Urinary bladder (tissue), 4 donors: ENCODE measurements at places on chromosomes 12 and 14. TPM values are rescaled to one million over a fixed set of nuclear protein-coding genes. Genes with fewer than 3 reads are reported as not detected.
A peak's percentile ranks its signal among the peaks of the same experiment; 100 is the strongest.

Gene ADAMTS20
- total RNA-seq: 1.0 TPM

Gene MAP1LC3B2
- total RNA-seq: not detected

DNA sequence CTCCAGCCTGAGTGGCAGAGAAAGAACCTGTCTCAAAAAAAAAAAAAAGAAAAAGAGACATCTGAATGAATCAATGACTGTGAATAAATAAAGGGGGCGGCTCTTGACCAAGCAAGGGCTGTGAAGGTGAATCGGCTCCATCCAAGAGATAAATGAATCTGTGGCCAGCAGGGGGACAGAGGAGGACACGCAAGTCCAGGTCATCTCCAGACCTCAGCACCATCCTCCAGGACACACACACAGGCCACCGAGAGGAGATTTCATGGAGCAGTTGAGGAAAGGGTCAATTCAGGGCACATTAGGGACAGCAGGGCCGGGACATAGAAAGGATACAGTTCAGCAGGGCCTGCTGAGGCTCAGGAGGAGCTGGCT is 21.6 kb downstream of the TRPV4 start:
- DNase-seq: no peak

DNA sequence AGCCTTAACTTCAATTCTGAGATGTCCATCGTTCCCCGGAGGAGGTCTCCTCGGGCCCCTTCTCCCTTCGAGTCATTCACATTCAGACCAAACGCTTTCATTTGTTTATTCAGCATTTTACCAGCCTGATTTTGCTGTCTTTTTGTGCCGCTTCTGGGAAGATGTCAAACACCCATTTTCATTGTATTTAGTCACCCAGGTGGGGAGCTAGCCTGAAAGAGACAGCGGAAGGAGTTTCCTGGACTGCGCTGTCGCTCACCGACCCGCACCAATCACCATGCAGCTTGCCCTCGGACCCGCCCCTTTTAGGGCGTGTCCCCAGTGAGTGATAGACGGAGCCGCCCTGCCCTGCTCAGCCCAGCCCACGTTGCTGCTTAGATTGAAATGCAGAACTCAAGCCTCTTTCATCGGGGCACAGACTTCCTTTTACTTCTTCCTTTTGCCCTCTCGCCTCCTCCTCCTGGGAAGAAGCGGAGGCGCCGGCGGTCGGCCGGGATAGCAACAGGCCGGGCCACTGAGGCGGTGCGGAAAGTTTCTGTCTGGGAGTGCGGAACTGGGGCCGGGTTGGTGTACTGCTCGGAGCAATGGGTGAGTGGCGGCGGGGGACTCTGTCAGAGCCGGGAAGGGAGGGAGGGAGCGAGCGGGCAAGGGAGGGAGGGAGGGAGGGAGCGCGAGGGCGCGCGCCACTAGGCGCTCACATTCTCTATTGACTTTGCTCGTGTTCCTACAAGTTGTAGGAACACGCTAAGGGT is at the start of gene PAX9:
Gene PAX9, plus strand, starts transcription at position 355 of the 752 bp plus-strand sequence. Its CDS starts 230 bp downstream, at position 585.
- peak; percentile 80 for DNase-seq

DNA sequence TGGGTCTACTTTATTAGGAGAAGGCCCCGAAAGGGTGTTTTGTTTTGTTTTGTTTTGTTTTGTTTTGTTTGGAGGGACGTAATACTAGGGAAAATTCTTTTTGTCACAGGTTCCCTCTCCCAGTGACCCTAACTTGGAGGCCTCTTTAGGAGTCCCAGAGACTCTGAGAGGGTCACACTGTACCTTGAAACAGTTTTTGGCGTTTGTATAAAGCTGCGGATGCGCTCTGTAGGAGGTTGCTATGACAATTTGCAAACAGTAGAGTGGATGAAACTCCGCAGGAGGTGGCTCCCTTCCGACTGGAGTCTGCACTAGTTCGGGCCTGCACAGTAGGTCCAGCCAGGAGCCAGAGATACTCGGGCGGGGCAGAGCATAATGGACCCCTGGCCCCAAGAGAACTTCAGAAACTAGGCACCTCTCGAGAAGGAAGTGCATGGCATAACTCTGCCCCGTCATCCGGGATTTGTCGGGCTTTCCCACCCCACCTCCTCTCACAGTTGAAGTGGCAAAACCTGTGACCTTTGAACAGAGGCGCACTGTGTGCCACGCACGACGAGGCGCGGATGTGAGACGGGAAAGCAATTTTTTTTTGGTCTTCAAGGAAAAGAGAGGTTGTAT is 1.3 kb upstream of the DYRK2 start:
- no peak for DNase-seq

GRCh38 chr12:131919366-131920156 is 9.5 kb upstream of the PUS1 start:
- no peak for DNase-seq

DNA sequence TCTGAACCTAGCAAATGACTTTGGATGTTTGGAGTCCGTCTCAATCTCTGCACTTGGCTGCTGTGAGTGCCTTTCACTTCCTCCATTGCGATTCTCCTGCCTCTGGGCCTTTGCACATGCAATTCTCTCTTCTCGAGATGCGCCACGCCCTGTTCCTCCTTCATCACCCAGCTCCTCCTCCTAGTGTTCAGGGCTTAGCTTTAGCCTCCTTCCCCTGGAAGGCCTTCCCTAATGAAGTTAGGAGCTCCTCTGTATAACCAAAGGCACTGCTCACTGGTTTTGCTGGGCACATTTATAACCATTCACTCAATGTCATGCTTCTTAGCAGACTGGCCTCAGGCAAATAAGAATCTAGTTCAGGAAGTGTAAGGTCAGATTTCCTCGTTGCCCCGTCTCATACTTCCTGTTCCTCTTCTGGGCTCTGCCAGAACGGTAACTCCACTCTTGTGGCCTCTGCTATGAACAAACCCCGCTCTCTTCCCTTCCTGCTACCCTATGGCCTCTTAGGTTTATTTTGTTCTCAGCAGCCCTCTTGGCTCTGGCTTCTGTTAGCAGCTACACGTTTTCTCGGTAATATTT is 171.4 kb downstream of the CRADD start:
- DNase-seq: no peak

- no peak for DNase-seq
Observed at GRCh38 chr12:93103154-93103553, 174.1 kb upstream of the EEA1 start.

- no peak for DNase-seq
Observed at GRCh38 chr12:110965574-110965973, 45.2 kb upstream of the MYL2 start.

- no peak for DNase-seq
Observed at GRCh38 chr14:101887219-101887618, 77.2 kb upstream of the DYNC1H1 start.
